ENCODE measurements at places on chromosomes 7 and 10. TPM values are rescaled to one million over a fixed set of nuclear protein-coding genes. Genes with fewer than 3 reads are reported as not detected.
A peak's percentile ranks its signal among the peaks of the same experiment; 100 is the strongest.

DNA sequence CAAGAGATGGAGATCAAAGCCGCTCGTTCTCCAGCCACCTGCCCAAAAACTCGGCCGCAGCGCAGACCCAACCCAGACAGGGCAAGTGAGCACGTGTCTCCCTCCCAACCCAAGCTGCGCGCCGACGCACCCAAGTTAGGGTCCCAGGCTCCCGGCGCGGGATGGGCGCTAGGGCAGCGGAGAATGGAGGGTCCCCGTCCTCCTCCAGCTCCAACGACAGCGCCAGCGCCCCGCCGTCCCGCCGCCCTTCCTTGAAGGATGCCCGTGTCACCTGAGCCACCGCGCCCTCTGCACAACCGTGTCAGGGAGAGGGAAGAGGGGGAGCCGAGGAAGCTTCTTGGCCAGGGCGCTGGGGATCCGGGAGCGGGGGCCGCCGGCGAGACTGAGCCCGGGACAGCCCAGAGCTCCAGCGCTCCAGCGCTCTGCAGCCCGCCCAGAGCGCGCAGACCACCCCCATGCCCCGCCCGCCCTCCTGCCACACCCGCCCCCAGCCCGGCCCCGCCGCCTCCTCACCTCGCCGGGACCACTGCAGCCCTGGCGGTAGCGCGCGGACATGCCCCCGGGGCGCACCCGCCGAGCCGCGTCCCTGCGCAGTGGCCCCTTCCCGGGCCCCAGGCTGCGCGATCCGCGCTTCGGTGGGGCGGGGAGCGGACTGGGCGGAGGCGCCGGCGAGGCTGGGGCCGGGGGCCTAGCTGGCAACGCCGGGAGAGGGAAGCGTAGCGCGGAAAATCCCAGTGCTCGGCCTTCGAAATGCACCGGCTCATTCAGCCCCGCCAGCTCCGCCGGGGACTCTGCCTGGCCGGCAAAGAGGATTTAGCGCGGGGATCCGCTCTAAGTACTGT lies at the start of gene SLC16A12:
SLC16A12 (minus strand) TSS at position 424 of the 842 bp plus-strand sequence. CDS start 73,016 bp downstream, outside the sequence.
- DNase-seq: peak; percentile 87

DNA sequence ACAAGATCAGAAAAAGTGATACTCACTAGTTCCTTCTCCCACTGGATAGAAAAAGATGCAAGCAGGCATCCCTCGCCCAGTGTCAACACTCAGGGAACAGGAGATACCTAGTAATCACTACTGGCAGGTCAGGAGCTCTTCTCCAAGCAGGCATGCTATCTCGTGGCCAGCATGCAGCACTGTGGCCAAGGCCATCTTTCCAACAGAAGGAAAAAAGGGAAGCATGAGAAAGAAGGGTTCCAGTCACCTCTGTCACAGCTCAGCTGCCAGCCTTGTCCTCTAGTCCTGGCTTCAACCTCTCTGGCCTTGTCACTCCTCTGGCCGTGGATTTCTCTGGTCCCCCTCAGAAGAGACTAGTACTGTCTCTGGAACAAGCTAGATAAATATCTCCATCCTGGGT lies 45.3 kb downstream of the DLG5 start:
- DNase-seq: no peak

DNA sequence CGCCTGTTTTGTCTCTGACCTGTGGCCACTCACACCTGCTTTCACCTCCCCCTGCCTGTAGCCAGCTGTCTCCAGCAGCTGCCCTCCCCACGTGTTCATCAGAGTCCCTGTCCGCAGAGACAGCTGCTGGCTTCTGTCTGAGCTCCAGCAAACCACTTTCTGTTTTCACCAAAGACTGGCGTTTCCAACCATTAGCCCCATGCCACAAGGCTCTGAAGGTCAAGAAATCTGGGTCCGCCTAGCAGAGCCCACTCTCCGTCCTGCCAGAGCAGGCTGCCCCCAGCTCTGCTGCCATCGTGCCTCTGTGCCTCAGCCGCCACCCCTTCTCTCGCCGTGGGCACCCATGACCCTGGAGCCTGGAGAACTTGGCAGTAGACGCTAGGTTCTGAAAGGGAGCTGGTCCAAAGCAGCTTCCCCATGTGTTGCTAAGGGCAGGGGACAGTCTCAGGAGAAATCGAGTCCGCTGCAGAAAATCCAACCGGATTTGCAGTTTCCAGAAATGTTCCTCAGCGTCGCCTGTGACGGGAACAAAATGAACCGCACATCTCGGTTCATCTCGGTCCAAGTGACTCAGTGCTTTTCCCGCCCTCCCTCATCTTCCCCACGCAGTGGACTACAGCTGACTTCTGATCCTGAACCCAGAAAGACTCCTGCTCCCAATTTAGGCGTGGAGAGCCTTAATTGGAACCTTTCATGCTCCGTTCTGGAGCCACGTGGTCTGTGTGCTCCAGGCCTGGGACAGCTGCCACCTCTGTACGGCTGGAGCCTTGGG lies 28.0 kb downstream of the TMEM120A start:
- DNase-seq: no peak

- no peak for DNase-seq
Observed at GRCh38 chr10:7571981-7572380, 94.8 kb downstream of the ITIH5 start.

DNA sequence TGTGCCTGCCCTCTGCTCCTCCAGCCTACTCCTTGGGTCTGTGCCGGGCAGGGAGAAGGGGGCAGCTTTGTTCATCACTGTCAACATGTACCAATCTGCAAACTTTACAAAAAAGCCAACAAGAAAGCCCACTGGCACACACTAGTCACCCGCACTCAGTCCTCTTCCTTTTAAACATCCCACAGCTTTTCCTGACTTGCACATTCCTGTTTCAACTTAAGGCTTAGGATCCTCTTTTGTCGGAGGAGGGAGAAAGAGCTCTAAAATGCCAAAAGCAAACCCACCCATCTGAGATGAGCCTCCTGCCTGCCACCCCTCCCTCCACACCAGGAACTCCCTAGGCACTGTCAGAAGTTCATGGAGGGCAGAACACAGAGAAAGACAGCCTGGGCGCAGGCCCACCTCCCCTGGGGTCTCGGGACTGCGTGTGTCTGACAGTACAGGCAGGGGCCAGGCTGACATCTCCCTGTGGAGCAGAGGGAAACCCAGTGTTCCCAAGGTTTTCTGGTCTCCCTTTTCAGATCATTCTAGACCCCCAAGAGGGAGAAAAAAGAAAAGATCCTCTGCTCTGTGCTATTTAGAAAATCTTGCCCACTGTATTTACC lies 5.4 kb downstream of the PDIA4 start:
- DNase-seq: no peak

GRCh38 chr10:114357515-114357996 lies 46.7 kb downstream of the AFAP1L2 start:
- no peak for DNase-seq

GRCh38 chr10:50431791-50432190 lies 180.5 kb upstream of the ASAH2 start:
- DNase-seq: no peak

DNA sequence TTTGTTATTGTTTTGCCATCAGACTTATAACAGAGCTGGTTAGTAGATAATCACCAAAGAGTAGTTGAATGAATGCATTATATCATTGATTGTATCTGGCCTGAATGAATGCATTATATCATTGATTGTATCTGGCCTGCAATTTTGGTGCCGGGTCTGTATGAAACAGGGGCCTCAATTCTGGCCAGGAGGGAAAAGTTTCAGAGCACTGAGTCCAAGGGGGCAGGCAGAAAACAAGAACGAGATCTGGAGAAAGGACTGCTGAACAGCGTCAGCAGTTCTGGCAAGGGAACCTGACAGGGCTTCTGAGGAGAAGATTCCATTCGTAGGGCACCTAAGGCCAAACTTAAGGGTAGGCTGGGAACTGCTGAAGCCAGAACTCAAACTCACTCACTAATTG lies 128.0 kb downstream of the SEMA3C start:
- no peak for DNase-seq

DNA sequence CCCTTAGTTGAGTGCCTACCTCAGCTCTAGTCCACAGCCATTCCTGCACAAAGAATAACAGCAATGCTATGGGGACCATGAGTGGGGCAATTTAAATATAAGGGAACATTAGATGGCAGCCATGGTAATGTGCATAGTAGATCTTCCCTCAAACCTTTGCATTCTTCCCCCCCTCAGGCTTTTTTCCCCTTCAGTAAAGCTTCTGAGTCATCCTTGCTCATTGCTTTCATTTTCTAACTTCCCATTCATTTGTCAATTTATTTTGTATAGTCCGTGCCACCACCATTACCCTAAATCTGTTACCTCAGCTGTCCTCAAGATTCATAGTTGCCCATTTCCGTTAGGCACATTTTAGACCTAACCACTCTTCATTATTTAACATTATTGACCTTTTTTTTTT lies 10.7 kb downstream of the HECTD2 start:
- no peak for DNase-seq

Gene PAPOLB
- total RNA-seq: not detected

Gene UNCX
- not detected for total RNA-seq

Gene ICA1
- total RNA-seq: 5.8 TPM

Gene TRIM50
- not detected for total RNA-seq

Gene GPR85
- 1.2 TPM for total RNA-seq
